Sciatic nerve (tissue), 2 donors: ENCODE measurements at places on chromosomes 3 and 15. TPM values are rescaled to one million over a fixed set of nuclear protein-coding genes. Genes with fewer than 3 reads are reported as not detected.

GRCh38 chr3:173737167-173737808 is 339.7 kb downstream of the NLGN1 start:
- no peak for DNase-seq

GRCh38 chr3:194573680-194574437 is 59.4 kb downstream of the TMEM44 start:
- DNase-seq, result no peak

GRCh38 chr3:182962166-182962565 is 18.2 kb downstream of the DCUN1D1 start:
- DNase-seq, result no peak

DNA sequence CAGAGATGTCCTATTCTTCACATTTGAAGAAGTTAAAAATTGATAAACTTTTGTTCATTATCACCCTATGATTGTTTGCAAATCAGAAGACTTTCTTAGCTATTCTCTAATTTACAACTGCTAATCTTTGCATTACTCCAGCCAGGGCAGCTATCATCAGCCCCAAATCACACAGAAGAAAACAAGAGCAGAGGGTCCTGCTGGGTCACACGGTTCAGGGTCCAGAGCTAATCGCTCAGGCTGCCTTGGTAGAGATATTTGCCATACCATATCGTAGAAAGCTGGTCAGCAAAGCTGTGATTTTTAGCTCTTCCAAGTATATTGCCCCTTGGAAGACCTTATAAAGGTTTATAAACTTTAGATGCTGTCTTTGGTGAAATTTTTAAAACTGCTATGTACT is 181.4 kb downstream of the MAGI1 start:
- DNase-seq, result no peak

- no peak for DNase-seq
These were observed 500.6 kb upstream of the AGTR1 start for GRCh38 chr3:148197061-148197460.

- DNase-seq, result no peak
These were observed 4.6 kb upstream of the DENND4A start for GRCh38 chr15:65796610-65797078.

- DNase-seq, result no peak
These were observed 10.1 kb upstream of the FOXB1 start for GRCh38 chr15:59993950-59994401.

GRCh38 chr3:127822682-127823425 is 539 bp upstream of the MGLL start:
- peak; percentile 78 for DNase-seq

Gene RAD18
- total RNA-seq, result 11.4 TPM

Gene TGM4
- not detected for total RNA-seq

Gene P2RY13
- 3.7 TPM for total RNA-seq

Gene CEP19
- total RNA-seq, result 1.7 TPM

Gene CHCHD6
- total RNA-seq, result 19.1 TPM
